ENCODE measurements at places on chromosomes 16 and 17.

DNA sequence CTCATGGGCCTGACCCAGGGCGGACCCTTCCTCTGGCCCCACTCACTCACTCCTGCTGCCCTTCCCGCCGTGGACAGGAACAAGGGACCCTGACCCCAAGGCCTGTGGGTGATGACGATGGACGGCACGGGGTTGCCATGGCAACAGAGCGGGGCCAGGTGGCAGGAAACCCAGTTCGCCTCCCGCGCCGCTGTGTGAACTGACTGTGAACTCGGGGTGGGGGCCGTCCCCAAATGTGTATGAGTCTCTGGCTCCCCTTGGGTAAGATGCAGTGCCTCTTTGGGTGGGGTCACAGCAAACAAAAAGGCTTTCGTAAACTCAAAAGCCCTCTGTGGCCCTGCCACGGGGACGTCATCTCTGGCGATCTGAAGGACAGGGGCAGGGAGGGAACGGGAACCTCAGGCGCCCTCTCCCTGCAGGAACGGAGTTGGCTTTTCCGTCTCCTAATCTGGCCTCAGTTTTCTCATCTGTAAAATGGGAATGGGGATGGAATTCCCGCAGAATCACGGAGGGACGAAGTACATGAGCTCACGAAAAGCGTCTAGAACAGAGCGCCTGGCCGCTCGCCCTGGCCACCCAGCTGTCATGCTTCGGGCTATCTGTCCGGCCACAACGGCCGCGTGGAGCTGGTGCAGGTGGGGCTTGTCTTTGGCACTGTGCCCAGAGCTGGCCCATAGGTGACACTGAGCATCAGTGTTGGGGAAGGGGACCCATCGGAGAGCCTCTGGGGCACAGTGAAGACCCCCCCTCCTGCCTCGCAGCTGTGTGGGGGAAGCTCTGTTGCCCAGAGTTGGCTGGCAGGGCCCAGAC, 44.9 kb upstream of the PABPN1L start:
- no peak for DNase-seq

- DNase-seq = no peak
Measured at GRCh38 chr17:39609416-39610025, 1.8 kb upstream of the NEUROD2 start.

- no peak for DNase-seq
Measured at GRCh38 chr17:63293323-63294075, 152.6 kb downstream of the CYB561 start.

DNA sequence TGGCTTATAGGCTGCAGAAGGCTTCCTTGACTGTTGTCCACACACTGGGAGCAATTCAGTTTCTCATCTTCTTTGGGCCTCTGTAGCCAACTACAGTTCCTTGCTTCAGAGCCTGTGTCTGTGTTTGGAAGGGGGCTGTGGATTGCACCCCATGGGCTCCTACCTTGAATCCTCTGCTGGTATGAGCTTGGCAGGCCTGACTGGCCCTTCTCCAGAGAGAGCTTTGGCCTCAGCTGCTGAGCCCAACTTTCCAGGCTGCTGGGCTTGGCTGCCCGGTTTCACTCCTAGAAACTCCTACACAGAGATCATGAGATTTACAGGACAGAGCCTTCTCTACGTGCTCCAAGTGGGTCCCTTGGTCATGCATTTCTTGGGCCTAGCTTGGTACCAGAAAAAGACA, 354.4 kb downstream of the SNX29 start:
- DNase-seq = no peak

DNA sequence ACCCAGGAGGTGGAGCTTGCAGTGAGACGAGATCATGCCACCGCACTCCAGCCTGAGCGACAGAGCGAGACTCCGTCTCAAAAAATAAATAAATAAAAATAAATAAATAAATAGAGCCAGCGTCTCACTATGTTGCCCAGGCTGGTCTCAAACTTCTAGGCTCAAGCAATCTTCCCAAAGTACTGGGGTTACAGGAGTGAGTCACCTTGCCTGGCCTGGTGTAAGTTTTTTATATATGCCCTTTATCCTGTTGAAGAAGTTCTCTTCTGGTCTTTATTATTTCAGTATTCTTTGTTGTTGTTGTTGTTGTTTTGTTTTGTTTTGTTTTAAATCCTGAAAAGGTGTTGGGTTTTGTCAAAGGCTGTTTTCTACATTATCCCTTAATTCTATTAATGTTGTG, 30.1 kb upstream of the ABCC1 start:
- DNase-seq = no peak

GRCh38 chr16:23186171-23186570, 3.6 kb downstream of the SCNN1G start:
- DNase-seq = no peak

DNA sequence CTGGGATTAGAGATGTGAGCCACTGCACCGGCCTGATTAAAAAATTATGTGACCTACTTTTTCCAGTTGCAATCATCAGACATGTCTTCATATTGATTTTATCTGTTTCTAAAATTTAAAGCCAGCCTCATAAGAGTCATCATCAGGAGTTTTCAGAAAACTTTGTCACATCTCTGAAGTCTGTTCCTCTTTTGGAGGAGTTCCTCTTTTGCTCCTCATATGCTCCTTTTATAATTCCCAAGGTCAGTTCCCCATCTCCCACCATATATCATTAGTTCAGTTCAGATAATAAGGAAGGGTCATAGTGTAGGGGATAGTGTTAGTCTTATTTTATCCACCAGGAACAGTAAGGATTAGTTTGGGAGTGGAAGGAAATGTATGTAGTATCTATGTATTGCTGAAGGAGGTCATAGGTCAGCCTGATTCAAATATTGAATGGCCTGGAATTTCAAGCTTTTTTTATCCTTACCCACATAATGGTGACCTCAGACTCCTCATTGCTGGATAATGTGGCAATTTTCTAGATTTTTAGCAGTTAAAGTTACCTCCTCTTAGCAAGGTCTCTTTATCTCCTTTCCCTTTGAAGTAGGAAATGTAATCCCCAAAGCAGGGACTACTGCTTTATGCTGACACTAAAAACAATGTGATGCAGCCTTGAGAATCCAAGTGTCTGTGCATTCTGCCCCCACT, 13.8 kb upstream of the DUSP14 start:
- no peak for DNase-seq

- DNase-seq = no peak
Measured at GRCh38 chr17:74217037-74217730, 3.8 kb downstream of the TTYH2 start.
